ENCODE measurements at places on chromosomes 12 and 14. TPM values are rescaled to one million over a fixed set of nuclear protein-coding genes. Genes with fewer than 3 reads are reported as not detected.

TTC9 gene
- total RNA-seq = 2.4 TPM

DEGS2 gene
- total RNA-seq = 3.3 TPM

NKX2-1 gene
- 0.79 TPM for total RNA-seq

FAM90A1 gene
- total RNA-seq = 1.8 TPM

LPAR5 gene
- 1.5 TPM for total RNA-seq

COCH gene
- total RNA-seq = 5.0 TPM

TOMM20L gene
- total RNA-seq = 33.1 TPM

ISCU gene
- total RNA-seq = 238 TPM

FBLN5 gene
- total RNA-seq = 110 TPM

GARIN6 gene
- 53.2 TPM for total RNA-seq

GALNT8 gene
- 16.0 TPM for total RNA-seq

RNASE7 gene
- total RNA-seq = 0.43 TPM

TEDC1 gene
- total RNA-seq = 16.7 TPM

PGF gene
- 11.5 TPM for total RNA-seq

RFLNA gene
- 0.68 TPM for total RNA-seq

GRIN2B gene
- total RNA-seq = 1.8 TPM

COX6A1 gene
- 563 TPM for total RNA-seq

RASAL1 gene
- 20.1 TPM for total RNA-seq

HOXC11 gene
- 0.25 TPM for total RNA-seq

CD69 gene
- total RNA-seq = 3.0 TPM

PRB2 gene
- 0.62 TPM for total RNA-seq

TAS2R42 gene
- total RNA-seq = 0.71 TPM

GPR137C gene
- total RNA-seq = 7.1 TPM

SMIM41 gene
- total RNA-seq = 15.6 TPM

CCDC91 gene
- 92.1 TPM for total RNA-seq

KLRF1 gene
- 0.43 TPM for total RNA-seq

LUM gene
- total RNA-seq = 8.3 TPM

TMEM229B gene
- 77.4 TPM for total RNA-seq

FOXG1 gene
- 5.5 TPM for total RNA-seq

GYS2 gene
- not detected for total RNA-seq

KLC1 gene
- total RNA-seq = 473 TPM

CACNA2D4 gene
- total RNA-seq = 18.3 TPM

WNT1 gene
- total RNA-seq = 1.2 TPM

LTB4R2 gene
- 23.4 TPM for total RNA-seq

ARG2 gene
- total RNA-seq = 3.8 TPM

FOXM1 gene
- 18.1 TPM for total RNA-seq

NYNRIN gene
- total RNA-seq = 21.8 TPM

PTCSC3 gene
- not detected for total RNA-seq

E2F7 gene
- 4.2 TPM for total RNA-seq

NDUFA9 gene
- total RNA-seq = 19.0 TPM

ENDOU gene
- 0.43 TPM for total RNA-seq

FOS gene
- total RNA-seq = 66.1 TPM

BIN2 gene
- total RNA-seq = 13.4 TPM
